Activated naive CD4-positive, alpha-beta T cell treated with Interleukin-2 at 50 U/mL for 16 hours (primary cell): ENCODE measurements at places on chromosomes 1 and 21.

DNA sequence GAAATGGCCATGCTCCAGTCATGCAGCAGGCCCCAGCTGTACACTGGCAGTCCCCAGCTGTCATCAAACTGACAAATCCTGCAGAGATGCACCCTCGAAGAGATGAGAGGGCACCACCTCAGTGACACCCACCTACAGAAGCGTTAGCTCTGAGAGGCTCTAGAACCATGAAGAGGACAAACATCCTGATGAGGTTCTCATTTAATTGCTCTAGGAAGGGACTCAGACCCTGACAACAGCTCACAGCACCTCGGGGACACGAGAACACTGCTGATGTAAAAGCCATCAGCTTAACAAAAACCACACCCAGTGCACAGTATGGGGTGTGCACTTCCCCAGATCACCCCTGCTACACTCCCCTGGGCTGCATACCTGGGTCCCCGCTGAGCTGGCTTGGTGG, 3.4 kb downstream of the ZNF496 start:
- DNase-seq, result no peak

DNA sequence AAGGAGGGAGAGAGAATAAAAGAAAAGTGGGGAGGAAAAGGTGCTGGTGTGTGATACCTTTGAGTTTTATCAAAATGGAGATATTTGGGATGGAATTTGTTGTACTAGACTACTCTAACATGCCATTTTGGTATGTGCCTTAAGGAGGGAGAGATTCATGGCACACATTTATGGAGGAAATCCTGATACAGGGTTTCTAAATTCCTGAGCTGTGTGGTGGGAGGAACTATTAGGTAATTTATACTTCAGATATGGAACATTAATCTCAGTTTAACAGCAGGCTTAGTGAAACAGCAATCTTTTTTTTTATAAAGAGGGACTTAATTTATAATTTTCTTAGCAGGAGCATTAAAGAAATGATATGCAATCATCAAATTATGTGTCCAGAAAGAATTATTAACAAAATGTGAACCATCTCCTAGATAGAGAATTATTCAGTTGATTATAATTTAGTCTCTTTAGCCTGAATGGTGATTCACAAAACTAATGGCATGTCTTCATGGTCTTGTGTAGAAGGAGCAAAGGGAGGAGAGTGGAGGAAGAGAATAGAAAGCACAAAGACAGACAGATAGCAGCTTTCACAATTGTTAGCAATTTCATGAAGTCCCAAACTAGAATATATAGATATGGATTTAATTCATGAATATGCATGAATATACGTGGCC, 301.6 kb downstream of the HLX start:
- no peak for DNase-seq

DNA sequence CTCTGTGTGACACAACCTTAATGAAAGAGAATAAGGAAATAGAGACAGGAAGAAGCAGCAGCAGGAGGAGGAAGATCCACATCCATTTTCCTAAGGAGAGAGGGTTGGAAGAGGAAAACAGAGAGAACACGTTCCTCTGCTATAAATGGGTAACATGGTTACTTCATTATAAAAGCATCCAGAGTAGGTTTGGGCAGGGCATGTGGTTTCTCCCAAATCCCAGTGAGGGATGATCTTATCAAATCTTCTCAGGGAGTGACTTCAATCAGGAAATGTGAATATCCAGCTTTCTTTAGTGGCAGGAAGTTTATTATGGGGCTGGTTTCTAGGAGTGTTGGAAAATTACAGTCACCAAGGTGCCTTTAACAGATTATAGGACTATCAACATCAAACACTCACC, 11.1 kb downstream of the CYP2J2 start:
- no peak for DNase-seq

DNA sequence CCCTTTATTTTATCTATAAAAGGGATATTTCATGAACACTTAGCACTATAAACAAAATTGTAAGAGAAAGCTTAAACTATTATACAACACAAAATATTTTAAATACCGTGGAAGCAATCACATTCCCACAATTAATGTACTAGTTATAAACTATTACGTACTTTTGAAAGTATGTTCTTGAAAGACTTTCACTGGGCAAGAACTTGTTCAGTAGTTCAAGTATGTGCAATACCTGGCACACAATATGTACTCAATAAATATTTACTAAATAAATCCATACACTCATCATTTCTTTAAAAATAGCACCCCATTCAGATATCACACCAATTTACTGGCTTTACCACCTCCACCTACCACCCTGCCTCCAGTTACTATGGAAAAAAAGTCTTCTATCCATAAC, 12.6 kb upstream of the FMO2 start:
- no peak for DNase-seq

GRCh38 chr1:37317870-37318467, 156.4 kb upstream of the ZC3H12A start:
- DNase-seq, result no peak

DNA sequence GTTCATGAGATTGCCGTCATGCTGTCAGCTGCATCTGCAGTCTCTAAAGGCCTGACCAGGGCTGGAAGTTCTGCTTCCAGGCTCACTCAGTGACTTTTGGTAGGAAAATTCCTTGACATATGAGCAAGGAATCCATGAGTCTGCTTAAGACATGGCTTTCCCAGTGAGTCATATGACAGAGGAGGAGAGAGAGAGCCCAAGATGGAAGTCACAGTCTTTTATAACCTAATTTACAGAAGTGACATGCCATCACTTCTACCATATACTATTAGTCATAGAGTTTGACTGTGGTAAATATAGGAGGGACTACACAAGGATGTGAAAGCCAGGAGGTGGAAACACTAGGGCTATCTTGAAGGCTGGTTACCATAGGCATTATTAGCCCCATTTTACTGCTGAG, 115.2 kb downstream of the ROR1 start:
- no peak for DNase-seq

GRCh38 chr21:37281579-37281978, 14.4 kb upstream of the VPS26C start:
- DNase-seq, result no peak

DNA sequence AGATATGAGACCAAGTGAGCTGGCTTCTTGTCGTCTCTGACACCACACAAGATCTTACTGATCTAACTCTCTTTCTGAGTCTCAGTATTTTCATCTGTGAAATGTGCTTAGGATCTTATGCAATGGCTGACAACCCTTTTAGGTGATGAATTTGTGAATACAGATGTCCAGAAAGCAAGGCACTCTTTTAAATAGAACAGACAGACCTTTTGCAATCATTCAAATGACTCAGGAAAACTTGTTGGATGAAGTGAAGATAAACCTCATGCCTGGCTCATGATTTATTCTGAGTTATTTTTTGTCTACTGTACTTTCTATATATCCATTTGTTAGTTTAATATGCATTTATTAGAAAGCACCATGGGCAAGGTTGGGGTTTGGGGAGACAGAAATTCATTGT, 411.3 kb downstream of the PTPRU start:
- DNase-seq, result no peak

DNA sequence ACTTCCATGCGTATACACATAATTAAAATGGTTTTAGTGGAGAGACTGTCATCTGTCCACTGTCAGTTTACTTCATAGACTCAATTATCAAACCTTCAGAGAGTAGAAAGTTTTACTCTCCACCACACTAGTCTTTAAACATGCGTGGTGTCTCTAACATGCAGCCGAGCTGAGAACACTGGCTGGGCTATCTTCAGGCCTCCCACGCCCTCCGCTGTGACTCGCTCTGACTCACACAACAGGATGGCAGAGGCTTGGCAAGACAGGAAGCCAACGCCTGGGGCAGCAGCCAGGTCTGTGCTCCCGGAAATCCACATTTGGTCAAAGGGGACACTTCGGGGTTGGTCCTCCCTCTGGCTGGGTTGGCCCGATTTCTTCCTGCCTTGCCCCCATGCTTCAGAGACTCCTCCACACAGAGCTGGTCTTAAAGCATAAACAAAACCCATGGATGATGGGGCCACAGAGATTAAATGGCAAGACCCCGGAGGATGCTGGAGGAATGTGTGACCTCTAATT, 22.7 kb upstream of the IFNGR2 start:
- peak; percentile 92 for DNase-seq

- no peak for DNase-seq
These were observed 44.8 kb upstream of the KIAA0040 start for GRCh38 chr1:175237389-175237788.

- no peak for DNase-seq
These were observed 104.8 kb upstream of the COG2 start for GRCh38 chr1:230537456-230537855.

- DNase-seq, result no peak
These were observed 68.7 kb downstream of the DENND1B start for GRCh38 chr1:197706601-197707000.

GRCh38 chr1:68442822-68443556, 6.8 kb downstream of the RPE65 start:
- no peak for DNase-seq

GRCh38 chr1:198788561-198789064, 149.8 kb downstream of the PTPRC start:
- DNase-seq, result no peak

DNA sequence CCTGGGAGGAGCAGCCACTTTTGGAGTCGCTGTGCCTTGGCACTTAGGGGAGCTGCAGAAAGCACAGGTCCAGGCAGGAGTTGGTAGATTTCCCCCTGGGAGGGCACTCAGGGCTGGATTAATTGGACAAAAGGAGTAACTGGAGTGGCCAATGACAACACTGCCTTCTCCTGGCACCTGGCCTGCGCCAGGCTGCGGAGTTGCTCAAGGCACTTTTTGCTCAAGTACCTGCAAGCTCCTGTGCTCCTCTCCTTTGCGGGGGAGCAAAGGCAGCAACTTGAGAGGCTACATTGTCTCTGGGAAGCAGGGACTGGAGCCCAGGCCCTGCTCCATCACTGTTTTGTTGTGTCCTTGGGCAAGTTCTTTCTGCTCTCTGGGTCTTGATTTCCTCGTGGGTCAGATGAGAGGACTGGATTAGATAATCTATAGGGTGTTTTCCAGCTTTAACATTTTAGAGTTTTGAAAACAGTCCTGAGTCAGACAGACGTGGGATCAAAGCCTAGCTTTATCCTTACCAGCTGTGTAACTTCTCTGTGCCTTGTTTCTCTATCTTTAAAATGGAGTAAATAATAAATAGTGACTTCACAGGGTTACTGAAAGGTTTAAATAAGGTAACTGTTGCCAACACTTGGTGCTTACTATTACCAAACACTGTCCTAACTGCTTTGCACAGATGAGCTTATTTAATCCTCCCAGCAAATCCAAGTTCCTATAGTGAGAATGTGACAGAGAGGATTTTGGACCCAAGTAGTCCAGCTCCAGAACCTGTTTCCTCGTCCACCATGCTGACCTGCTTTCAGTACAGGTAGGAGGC, 18.0 kb upstream of the GRHL3 start:
- DNase-seq, result no peak

- no peak for DNase-seq
These were observed 16.6 kb upstream of the ATF3 start for GRCh38 chr1:212591922-212592321.

- no peak for DNase-seq
These were observed 16.0 kb downstream of the NFIA start for GRCh38 chr1:61098333-61098732.

DNA sequence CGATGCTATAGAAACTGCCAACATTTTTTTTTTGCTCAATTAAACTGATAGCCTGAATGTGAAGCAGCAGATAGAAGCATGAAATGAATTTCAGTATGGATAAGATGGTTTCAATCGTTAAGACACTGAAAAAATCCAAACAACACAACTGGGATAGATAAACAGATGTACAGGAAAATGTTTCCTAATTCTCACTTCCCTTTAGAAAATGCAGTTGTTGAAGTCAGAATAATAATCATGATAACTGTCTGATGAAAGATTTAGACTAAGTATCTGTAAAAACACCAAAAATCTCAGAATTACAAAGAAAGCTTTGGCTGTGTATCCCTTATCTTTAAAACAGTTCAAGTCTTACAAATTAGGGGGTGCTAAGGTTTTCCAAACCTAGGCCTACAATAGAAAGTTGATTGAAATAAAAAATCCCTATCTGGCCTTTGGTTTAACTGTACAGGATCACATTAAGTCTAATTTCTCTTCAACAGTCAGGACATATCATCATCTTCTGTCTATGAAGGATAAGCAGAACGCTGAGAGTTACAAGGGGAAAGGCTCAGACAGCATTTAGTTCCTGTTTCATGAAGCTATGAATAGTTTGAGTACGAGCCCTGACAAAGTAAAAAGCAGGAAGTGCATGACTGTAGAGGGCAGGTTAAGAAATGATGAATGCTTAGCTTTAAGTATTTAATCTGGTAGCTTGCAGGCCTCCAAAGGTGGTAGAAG, 203.2 kb downstream of the APP start:
- no peak for DNase-seq

DNA sequence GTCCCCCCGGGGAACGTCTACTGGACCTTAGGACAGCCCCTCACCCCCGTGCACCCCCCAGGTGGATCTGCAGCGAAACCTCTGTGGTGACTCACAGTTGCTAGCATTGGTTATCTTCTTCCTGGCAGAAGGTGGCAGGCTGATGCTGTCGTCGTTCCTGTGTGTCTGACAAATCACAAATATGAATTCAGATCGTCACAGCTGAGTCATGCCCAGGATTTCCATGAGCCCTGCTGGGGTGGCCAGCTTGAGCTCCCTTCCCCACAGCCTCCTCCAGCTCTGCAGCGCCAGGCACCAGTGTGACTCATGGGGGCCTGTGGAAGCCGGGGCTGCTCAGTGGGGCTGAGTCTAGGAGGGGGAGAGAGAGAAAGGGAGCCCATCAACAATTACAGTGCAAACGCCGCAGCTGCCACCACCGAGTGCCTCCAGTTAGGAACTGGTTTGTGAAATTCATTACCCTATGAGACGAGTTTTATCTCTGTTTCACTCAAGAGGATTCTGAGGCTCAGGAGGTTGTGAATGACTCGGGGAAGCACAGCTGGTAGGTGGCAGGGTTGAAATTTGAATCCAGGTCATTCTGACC, 197.9 kb downstream of the DYRK1A start:
- DNase-seq, result peak; percentile 89

GRCh38 chr1:162892906-162893611, 32.1 kb upstream of the CCDC190 start:
- DNase-seq, result no peak

GRCh38 chr1:156559086-156559796, 13.1 kb downstream of the IQGAP3 start:
- DNase-seq, result no peak

GRCh38 chr1:27383039-27383605, at the start of gene CD164L2:
TSS of gene CD164L2 (minus strand) at chr1:27383333. CDS start at chr1:27383239, 94 bp downstream.
- peak; percentile 55 for DNase-seq

DNA sequence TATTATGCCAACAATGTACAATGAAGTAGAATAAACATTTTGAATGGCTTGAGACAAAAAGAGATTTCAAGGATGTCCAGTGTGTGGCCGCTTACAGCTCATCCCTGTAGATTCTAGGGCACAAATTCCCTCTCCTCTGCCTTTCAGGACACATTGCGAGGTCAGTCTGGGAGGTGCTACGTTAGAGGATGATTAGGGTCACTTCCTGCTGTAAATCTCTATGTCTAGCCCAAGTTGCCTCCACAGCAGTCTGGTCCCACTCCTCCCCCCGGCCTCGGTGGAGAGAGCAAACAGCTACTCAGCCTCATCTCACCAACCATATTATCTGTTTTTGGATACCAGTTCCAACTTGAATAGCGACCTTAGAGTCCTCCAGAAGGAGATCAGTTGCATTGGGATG, 17.0 kb downstream of the KCNJ10 start:
- no peak for DNase-seq
